ENCODE measurements at places on chromosomes 2 and 18.

- DNase-seq = no peak
Measured at GRCh38 chr2:234395891-234396420, 100.9 kb downstream of the ARL4C start.

DNA sequence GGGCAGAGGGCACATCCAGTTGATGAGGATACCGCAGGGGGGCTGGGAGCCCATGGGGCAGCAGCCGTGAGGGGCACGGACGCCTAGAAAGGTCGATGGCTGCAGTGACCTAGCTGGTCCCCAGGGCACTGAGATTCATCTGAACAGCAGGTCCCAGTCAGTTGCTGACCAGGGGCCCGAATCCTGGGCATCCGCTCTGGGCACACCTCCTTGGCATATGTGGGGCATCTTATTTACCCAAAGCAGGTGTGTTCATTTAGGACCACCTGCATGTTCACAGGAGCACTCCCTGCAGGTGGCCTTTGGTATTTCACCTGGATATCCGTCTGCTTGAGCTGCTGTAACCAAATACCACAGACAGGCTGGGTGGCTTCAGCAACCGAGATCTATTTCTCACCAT lies 72.0 kb upstream of the ODC1 start:
- no peak for DNase-seq

DNA sequence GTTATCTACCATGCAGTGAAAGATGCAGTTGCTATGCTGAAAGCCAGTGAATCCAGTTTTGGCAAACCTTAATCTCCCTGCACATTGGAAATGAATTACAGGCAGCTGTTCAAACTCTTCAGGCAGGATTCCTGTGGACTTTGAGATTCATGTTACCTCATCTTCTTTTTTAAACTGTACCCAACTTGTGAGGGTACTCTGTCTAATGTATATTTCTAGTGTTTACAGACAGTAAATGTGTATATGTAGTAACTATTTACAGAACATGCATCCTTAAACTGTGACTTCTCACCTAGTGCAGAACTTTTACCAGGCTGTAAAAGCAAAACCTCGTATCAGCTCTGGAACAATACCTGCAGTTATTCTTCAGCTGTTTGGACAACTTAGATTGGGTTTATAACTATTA lies 50.9 kb downstream of the KDM3A start:
- no peak for DNase-seq

DNA sequence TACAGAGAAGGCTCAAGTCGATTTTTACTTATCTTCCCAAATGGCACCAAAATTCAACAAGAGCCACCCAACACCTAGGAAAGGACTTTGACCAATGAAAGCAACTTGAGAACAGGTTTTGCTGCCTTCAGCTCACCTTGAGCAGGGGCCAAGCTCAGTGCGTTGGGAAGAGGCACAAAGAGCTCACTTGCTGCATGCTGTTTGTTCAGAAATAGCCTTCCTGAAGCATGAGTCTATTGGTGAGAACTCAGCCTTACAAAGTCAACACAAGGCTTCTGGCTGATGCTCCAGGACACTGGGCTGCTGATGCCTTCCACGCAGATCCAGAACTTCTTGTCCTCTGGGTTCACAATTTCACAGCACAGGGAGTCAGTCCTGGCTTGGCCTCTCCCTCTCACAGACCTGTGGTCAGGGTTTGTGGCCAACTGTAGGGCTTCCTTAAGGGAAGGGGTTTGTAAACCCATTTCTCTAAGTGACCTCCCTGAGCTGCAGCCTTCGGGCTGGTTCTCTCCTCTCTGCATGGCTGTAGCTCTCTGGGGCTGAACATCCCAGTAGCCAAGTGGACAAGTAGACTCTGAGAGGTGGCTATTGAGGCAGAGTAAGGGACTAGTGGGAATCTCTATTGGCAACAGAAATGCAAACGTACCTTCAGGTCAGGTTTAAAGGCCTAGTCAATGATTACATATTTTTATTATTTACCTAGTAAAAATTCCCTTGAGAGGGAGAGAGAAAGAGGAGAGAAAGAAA lies 124.7 kb upstream of the GATA6 start:
- DNase-seq = no peak

DNA sequence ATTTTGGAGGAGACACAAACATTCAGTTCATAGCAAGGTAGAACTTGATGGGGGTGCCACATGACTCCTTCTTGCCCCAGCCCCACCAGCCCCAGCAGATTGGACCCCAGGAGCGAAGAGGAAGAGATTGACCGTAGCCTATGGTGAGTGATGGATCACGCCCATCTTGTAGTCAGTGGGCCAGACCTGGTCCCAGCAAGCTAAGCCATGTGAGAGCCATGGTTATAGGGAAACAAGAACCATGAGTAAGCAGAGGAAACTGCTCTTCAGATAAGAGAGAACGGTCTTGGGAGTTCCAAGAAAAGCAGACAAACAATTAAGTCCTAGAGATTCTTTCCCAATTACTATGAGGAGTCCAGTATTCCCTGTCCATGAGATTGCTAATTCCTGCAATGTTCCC lies 4.6 kb upstream of the TCF4 start:
- no peak for DNase-seq

GRCh38 chr2:171995586-171995985 lies 4.2 kb upstream of the METAP1D start:
- DNase-seq = no peak

- DNase-seq = no peak
Measured at GRCh38 chr2:134193006-134193405, 60.9 kb upstream of the MGAT5 start.
